ENCODE measurements at places on chromosomes 7 and 10.

- DNase-seq = no peak
These were observed 442.1 kb upstream of the FOXK1 start for GRCh38 chr7:4240042-4240441.

GRCh38 chr10:50740293-50740648 is 535 bp downstream of the ASAH2B start:
- no peak for DNase-seq

GRCh38 chr7:24922099-24922773 is 57.7 kb downstream of the OSBPL3 start:
- no peak for DNase-seq

DNA sequence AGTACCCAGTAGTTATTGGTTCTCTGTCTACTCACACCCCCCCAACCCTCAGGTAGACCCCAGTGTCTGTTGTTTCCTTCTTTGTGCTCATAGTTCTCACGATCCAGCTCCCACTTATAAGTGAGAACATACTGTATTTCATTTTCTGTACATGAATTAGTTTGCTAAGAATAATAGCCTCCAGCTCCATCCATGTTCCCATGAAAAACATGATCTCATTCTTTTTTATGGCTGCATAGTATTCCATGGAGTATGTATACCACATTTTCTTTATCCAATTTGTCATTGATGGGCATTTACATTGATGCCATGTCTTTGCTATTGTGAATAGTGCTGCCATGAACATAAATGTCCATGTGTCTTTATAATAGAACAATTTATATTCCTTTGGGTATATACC is 2.6 kb upstream of the FRMPD2 start:
- no peak for DNase-seq

- DNase-seq = no peak
These were observed 44.6 kb upstream of the ANAPC16 start for GRCh38 chr10:72171175-72171630.

- no peak for DNase-seq
These were observed 63.7 kb downstream of the ATE1 start for GRCh38 chr10:121864168-121864567.

DNA sequence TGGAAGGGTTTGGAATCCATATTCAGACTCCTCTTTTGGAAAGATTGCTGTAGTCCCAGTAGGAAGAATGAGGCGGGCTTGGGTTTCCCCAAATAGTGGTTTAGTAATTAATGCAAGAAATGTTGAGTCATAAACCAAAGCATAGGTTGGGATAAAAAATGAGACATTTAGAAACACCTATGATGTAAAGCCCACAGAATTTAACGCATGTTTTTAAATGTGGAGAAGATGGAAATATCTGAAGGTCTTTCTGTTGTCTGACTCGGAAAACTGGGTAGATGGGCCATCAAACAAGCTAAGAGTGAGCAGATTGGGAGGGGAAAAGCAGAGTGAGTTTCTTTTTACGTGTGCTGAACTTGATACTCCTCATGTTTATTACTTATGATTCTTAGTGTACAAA is 62.2 kb downstream of the LANCL2 start:
- DNase-seq = no peak

DNA sequence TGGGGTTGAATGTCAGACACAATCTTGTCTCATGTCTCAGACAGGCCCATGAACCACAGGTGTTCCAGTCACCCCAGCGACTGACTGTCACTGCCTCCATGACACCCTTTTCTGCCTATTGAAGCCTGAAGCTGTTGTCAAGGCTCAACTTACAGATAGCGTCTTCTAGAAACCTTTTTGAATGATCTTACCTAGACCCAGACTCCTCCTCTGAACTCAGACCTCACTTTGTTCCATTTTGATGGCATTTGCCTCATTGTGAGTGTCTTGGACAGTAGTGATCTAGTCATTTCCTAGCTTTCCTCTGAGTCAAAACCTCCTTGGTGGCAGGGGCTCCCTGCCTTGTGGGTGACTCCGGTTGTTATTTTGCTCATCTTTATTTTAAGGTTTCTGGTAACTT is 98.3 kb upstream of the AGK start:
- no peak for DNase-seq

DNA sequence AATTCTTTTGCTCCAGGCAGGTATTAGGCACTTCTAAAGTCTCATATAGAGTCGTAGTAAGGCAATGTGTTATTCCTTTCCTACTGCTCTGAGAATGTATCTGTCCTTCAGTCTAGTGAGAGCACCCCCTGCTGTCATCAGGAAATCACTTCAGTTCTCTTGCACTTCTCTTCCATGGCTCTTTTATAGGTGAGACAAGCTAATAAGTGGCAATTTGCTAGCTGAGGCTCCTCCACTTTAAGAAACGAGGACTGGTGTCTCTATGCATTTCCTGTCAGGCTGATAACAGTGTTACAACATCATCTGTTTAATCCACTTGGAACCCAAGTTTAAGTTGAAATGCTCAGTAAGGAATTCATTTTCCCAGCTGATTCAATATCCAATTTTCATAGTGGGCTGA is 350.6 kb downstream of the TFEC start:
- no peak for DNase-seq

GRCh38 chr7:32048970-32049491 is 21.2 kb downstream of the PDE1C start:
- DNase-seq = no peak

GRCh38 chr7:69814421-69814962 is 216.2 kb downstream of the AUTS2 start:
- DNase-seq = no peak

DNA sequence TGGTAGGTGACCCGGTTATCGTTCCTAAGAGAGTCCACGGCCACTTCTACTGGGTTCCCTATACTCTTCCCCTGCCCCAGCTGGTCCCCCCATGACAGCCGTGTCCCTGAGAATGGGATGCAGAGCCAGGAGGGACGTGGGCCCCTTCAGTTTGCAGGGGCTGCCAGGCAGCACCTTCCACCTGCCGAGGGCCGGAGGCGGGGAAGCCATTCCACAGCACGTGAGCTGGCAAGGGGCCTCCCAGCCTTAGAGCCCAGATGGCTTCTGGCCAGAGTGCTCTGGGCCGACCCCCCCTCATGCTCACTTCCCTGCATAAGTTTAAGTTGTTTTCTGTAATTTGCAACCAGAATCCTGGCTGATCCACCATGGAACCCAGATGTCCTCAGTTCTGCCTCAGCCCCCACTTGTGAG is 39.0 kb downstream of the DIP2C start:
- DNase-seq = no peak

GRCh38 chr10:56874950-56875349 is 513.9 kb upstream of the ZWINT start:
- no peak for DNase-seq

Measured in stimulated activated CD8-positive, alpha-beta memory T cell treated with anti-CD3 and anti-CD28 coated beads, Interleukin-4, amount 100 ng/mL, for 1 hour (primary cell).